ENCODE measurements at places on chromosomes 13 and 19.
A peak's percentile ranks its signal among the peaks of the same experiment; 100 is the strongest.

- peak; percentile 95 for DNase-seq
Measured at GRCh38 chr13:93559718-93560117, 333.1 kb downstream of the GPC6 start.

GRCh38 chr19:19207637-19208572, 3.9 kb upstream of the NCAN start:
- DNase-seq, result no peak

DNA sequence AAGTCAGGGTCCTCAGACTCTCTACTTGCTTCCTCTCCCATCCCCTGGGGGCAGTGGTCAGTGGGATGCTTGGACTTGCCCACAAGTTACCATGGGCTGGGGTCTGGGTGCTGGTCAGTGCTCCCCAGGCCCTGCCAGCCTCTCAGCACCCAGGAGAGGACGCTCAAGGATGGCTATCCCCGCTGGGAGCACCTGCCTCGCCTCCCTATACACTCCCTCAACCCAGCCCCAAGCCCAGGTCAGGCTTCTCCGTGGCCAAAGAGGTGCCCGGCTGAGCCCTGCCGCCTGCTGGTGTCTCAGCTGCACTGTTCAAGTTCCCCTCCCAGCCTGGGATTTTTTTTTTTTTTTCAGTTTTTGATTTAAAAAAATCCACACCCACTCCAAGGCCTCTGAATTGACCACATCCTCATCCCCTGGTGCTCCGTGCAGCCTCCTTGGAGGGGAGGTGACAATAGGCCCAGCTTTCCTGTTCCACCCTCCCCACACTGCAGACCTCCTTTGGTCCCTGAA, 10.8 kb downstream of the F2RL3 start:
- no peak for DNase-seq

DNA sequence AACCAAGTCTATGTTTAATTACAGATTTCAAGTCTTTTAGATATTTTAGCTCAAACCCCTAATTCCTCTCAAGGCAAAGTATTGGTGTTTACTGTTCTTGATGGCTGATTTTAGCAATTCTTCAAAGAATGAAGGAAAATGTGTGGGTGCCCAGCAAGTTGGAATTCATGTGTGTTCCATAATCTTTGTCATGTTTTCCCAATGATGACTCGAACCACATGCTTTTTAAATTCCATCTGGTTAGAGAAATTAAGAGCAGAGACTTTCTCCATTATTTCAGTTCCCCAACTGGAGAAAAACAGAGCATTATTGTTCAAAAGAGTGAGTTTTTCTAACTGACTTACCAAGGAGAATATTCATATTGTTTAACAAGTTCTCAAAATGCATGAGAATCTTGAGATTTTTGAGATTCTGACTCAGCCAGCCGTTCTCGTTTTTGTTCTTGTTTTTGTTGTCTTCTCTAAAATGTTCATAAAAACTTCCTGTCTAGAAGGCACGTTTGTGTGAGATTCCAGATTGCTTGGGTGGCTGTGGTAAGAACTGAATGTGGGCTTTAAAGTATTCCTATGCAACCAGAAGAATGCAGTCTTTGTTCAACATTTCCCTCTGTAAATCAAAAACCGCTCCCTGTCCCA, 404.7 kb downstream of the IRS2 start:
- DNase-seq, result no peak

GRCh38 chr19:4399812-4400134, 574 bp downstream of the SH3GL1 start:
- DNase-seq, result no peak

GRCh38 chr19:35408284-35409171, 37.7 kb downstream of the GPR42 start:
- DNase-seq, result no peak

GRCh38 chr19:11339254-11340098, at the start of gene RAB3D:
RAB3D (minus strand) TSS chr19:11339657; CDS start chr19:11337399, 2,258 bp downstream.
- DNase-seq, result peak; percentile 74

- no peak for DNase-seq
Measured at GRCh38 chr13:79794931-79795330, 314.0 kb downstream of the NDFIP2 start.

DNA sequence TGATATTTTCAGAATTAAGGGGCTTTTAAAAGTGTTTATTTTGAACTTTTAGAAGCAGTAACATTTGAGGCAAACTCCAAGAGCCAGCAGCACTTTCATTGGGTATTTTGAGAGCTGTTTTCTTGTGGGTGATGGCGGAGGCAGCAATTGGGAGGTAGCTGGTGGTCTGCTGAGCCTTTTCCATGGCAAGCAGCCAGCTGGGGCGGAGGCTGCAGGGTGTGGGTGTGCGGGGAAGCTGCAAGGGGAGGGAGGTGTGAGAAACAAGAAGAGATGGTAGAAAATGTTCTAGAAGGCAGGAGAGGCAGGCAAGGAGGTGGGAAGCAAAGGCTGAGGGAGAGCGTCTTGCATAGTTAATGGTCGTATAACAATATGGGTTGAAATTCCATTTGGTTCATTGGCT, 223.4 kb upstream of the HTR2A start:
- DNase-seq, result no peak

GRCh38 chr19:18697680-18698079, 14.2 kb downstream of the CRTC1 start:
- DNase-seq, result no peak

GRCh38 chr13:41054212-41054877, 7.0 kb upstream of the WBP4 start:
- DNase-seq, result peak; percentile 52

GRCh38 chr13:44157606-44158005, 216.0 kb upstream of the SERP2 start:
- no peak for DNase-seq

- no peak for DNase-seq
Measured at GRCh38 chr13:73940098-73940497, 194.1 kb downstream of the KLF12 start.

DNA sequence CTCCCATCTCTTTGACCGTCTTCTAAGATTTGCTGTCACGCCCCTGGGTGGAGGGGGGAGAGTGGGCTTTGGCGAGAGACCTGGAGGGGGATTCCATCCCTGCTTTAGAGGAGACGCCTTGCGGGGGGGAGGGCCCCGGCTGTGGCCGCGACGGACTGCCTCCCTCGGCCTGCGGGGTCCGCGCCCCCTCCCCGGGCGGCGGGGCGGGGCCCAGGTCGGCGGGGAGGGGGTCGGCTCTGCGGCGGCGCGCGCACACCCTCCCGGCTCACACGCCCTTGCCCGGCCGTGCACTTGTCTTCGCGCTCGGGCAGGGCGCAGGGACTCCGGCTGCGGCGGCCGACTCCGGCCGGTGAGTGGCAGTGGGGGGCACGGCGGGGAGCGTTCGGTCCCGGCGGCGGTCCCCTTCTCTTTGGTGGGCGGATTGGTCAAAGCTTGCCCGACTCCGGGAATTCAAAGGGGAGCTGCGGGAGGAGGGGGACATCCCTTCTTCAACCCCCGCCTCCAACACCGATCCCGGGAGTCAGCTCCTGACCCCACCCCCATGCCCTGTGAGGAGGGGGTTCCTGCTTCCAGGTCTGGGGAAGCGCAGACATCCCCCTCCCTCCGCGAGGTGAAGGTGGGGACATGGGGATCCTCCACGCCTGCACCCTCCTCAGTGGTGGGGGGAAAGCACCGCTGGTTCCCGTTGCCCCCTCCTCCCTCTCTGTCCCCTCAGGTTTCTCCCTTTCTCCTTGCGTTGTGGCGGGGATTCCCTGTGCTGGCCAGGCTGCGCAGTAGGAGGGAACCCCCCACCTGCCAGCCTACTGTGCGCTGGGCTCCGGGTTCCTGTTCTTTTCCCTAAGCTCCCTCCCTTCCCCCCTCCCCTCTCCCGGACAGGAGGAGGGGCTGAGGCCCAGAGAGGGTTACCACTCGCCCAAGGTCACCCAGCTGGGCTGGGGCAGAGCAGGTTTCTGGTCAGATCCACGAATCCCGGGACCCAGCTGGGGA, 14.6 kb upstream of the KCNN1 start:
- DNase-seq, result no peak

DNA sequence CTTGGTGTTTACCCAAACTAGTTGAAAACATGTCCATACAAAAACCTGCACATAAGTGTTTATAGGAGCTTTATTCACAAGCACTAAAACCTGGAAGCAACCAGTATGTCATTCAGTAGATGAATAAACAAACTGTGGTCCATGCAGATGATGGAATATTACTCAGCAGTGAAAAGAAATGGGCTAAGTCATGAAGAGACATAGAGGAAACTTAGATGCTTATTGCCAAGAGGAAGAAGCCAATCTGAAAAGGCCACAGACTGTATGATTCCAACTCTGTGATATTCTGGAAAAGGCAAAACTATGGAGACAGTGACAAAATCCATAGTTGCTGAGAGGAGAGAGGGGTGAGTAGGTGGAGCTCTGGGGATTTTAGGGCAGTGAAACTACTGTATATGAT, 38.8 kb upstream of the MCF2L start:
- no peak for DNase-seq

DNA sequence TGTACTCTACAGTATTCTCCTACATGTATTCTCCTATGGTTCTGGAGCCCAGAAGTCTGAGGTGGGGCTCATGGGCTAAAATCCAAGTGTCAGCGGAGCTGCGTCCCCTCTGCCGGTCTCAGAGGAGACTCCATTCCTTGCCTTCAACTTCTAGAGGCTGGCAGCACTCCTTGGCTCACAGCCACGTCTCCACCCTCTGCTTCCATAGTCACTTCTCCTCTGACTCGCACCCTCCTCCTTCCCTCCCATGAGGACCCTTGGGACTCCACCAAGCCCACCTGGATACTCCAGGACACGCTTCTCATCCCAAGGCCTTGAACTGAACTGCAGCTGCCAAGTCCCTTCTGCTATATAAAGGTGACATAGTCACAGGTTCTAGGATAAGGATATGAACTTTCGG, 27.8 kb downstream of the DHRS12 start:
- DNase-seq, result no peak

GRCh38 chr13:61247149-61247936, 168.3 kb downstream of the PCDH20 start:
- DNase-seq, result no peak

GRCh38 chr19:50549927-50550593, 18.2 kb downstream of the LRRC4B start:
- no peak for DNase-seq

DNA sequence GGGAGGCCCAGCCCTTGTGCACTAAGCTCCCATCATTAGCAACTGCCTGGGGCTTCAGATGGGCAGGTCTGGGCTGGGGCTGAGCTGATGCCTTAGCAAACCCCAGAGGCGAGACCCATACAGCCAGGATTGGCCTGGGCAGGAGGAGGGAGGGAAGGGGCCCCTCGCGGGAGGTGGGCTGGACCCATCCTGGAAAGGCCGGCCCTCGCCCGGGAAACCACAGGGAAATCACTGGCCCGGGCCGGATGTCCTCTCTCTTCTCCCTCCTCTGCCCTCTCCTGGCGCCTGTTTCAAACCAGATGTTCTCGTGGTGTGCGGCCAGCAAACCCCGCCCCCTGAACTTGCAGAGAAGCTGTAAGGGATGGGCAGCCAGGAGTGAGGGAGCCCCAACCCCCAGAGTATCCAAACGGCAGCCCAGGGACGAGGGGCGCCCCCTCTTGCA, 43.1 kb downstream of the TMEM255B start:
- no peak for DNase-seq

GRCh38 chr13:113634279-113635047, 23.5 kb downstream of the ATP4B start:
- DNase-seq, result no peak

- DNase-seq, result no peak
Measured at GRCh38 chr13:50420718-50421472, 405.7 kb downstream of the KCNRG start.

DNA sequence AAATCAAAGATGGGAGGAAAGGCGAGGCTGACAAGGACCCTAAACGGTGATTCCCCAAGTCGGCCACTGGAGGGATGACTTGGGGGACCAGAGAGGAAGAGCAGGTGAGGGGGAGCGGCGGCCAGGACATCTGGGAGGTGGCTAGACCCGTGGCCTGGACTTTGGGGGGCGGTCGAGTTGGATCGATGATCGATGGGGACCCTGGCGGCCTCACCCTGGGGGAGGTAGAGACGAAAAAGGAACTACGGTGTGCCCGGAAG, 7.7 kb upstream of the CIRBP start:
- peak; percentile 48 for DNase-seq

GRCh38 chr19:48230555-48231129, 25.1 kb downstream of the CARD8 start:
- DNase-seq, result no peak

- DNase-seq, result no peak
Measured at GRCh38 chr19:7492142-7492541, 3.3 kb upstream of the PEX11G start.

Measured in kidney glomerular epithelial cell (primary cell).